Sciatic nerve (tissue), 2 donors: ENCODE measurements at places on chromosomes 7 and 10. TPM values are rescaled to one million over a fixed set of nuclear protein-coding genes. Genes with fewer than 3 reads are reported as not detected.

Gene UTF1
- not detected for total RNA-seq

- no peak for DNase-seq
These were observed 45.3 kb upstream of the RAPGEF5 start for GRCh38 chr7:22402250-22402649.

DNA sequence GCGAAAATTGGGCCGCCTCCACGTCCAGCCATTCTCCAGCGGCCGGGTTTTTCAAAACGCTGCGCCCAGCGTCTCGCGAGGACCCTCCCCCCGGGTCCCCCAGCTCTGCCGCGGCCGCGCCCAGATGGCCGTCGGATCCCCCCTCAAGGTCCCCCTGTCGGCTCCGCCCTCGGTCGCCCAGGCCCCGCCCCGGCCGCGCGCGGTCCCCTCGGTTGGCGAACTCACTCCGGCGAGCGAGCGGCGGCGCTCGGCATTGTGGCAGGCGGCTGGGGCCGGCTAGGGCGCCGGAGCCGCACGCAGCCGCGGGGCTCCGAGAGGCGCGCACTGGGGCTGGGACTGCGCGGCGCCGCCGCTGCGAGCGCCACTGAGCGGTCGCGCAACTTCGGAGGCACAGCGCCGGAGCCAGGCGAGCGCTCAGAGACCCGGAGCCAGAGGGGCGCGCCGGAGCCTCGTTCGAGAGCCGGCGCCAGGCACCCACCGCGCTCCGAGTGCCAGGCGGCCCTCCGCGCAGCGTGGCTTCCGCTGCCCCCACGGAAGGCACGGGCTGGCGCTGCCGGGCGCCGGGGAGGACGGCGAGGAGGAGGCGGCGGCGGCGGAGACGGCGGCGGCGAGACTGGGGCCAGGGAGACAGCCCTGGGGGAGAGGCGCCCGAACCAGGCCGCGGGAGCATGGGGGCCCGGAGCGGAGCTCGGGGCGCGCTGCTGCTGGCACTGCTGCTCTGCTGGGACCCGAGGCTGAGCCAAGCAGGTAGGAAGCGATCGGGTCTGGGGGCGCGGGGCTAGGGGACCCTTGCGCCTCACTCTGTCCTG is at the start of gene UNC5B:
UNC5B (plus strand) TSS at position 253 of the 809 bp plus-strand sequence; CDS start at position 669, 416 bp downstream.
- DNase-seq: peak; percentile 94

Gene HEPACAM2
- total RNA-seq: 0.49 TPM

Gene NUPR2
- not detected for total RNA-seq

- DNase-seq: no peak
These were observed 6.5 kb upstream of the MCU start for GRCh38 chr10:72685264-72685921.

GRCh38 chr7:107563081-107563774 is 492 bp downstream of the COG5 start:
- DNase-seq: no peak

DNA sequence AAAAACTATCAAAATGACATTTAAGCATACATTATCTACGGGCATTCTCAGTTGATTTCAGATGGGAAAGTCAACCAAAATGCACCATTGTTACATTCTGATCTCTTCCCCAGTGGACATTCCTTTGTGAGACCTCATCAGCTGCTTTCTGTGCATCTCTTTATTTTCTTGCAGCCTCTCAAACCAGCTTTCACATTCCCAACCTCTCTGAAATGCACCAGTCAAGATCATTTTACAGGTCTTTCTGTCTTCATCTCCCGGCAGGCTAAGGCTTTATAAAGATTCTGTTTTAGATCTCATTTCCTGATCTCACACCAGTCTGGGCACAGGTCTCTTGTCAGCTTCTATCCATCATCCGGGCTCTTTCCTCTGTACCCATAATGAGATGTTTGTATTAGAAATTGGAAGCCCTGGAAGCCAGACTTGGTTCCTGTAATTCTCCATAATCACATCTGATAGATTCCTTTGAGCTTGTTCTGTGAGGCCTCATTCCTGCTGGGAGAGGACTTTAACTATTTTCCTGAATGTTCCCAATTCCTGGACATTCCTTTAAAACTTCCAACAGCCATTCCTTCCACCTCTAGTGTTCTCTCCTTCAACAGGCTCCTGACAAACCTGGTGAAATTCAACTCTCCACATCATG is 44.3 kb upstream of the ARL4A start:
- DNase-seq: no peak

Gene CDHR1
- total RNA-seq: 2.0 TPM

DNA sequence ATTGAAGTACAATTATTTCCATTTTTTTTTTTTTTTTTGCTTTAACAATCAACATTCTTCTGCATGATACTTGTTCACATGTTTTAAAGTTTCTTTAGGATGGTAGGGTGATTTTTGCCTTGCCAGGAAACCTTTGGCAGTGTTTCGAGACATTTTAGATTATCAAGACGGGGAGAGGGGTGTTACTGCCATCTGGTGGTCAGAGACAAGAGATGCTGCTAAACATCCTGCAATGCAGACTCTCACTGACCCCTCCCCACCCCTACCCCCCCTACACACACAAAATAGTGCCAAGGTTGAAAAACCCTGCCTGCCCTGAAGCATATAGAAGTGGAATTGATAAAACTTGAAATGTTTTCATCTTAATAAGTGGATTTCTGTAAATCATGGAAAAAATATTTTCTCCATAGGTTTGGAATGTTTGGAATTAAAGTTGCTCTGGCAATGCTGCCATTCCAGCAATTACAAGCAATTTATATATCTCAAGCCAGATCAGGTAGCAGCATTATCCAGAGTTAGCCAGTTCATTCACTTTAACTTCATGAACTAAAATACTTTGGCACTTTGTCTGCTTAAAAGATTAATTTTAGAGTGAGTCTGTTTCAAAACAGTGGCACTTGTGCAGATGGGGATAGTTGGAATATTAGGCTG is 62.1 kb downstream of the SDHAF3 start:
- no peak for DNase-seq

DNA sequence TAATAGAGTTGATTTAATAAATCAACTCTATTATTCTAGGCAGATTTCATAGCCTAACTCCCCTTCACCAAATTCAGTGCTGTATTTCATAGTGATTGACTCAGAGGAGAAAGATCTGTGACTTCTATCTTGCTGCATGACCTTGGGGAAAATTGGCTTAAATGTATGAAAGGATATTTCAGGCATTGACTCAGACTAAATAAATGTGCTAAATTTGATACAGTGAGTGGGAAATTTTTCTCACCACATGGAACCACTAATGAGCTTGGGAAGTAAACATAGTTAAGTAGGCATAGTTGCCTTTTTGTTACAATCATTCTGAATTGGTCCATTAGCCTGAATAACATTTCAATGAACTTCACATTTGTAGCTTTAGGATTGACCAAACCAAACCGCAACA is 89.0 kb upstream of the PRPS1L1 start:
- no peak for DNase-seq

GRCh38 chr10:77628906-77629730 is 8.5 kb downstream of the KCNMA1 start:
- DNase-seq: no peak

DNA sequence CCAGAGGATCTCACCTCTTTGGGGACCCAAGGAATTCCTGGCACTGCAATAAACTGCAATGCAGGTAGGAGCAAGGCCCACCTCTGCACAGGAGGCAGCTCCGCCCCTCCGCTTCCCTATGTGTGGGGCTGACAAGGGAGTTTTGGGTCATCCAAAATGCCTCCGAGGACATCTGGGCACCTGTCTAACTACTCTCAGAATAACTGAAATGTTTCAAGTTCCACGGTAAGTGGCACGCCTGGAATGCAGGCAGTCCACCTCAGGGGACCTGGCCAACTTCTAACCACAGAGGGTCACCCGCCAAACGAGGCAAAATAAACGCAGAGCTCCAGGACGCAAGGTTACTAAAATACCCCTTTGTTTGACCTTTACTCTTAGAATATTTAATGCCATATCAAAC is 102.5 kb downstream of the FGFR2 start:
- DNase-seq: no peak

GRCh38 chr7:151876899-151877777 is at the start of gene PRKAG2:
PRKAG2 (minus strand) TSS chr7:151877115; CDS start chr7:151876620, 495 bp downstream.
- peak; percentile 86 for DNase-seq

Gene MACC1
- 0.98 TPM for total RNA-seq

Gene CCDC172
- total RNA-seq: not detected

- DNase-seq: no peak
These were observed 19.1 kb downstream of the ZMYND11 start for GRCh38 chr10:154348-154747.

DNA sequence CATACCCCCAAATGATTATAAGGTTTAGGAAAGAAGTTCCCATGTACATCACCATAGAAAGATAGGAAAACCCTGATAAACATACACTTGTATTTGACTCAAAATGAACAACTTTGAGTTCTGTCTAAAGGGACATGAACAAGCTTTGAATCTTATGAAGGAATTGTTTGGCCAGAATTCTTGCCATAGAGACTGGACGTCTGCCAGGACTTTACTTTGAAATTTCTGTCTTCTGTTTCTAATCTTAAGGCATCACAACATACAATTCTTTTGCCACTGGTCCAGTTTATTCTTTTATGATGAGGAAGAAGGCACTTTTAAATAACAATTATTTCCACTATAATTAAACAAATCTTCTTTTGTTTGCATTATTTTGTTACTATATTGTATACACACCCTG is 26.2 kb upstream of the CYP26C1 start:
- DNase-seq: no peak

GRCh38 chr10:63744060-63744941 is 223.1 kb downstream of the REEP3 start:
- no peak for DNase-seq

Gene SLC18A2
- 1.2 TPM for total RNA-seq

Gene STRIP2
- 0.62 TPM for total RNA-seq

Gene DPCD
- 9.1 TPM for total RNA-seq

DNA sequence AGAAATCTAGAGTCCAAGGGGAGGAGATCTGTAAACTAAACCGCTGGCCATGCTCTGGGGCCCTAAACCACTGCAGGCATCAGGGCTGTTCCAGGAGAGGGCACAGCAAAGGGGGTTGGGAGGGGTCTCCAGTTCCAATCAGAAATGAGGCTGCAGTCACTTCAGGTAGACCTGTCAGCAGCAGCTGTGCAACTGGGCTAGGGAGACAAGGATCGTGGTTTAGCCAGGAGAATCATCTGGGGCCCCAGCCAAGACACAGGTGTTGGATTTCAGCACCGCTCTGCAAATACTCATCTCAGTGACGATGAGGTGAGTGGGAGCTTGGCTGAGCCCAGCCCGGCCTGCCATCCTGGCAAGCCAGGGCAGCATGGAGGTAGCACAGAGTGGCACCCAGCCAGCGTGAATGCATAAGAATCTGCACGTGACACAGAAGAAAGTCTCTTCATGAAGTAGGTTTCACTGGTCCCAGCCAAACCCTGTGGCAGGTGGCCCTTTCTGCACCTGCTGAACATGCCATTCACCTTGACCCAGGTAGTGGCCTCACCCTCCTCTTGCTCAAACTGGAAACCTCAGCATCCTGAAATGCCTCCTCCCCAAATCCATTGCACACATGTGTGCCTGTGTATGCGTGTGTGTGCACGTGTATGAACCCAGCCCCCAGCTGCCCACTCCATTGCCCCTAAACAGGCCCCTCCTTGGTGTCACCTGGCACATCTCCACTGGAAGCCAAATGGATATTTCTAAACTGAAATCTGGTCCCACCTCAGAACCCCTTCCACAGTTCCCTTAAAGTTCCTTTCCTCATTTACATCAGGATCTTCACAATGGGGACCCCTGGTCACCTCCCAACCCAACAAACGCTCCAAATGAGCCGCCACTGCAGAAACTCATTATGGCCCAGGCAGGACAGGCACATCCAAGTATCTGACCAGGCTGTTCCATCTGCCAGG is 9.6 kb downstream of the GPRIN2 start:
- DNase-seq: peak; percentile 61

Gene TAS2R4
- 5.1 TPM for total RNA-seq

DNA sequence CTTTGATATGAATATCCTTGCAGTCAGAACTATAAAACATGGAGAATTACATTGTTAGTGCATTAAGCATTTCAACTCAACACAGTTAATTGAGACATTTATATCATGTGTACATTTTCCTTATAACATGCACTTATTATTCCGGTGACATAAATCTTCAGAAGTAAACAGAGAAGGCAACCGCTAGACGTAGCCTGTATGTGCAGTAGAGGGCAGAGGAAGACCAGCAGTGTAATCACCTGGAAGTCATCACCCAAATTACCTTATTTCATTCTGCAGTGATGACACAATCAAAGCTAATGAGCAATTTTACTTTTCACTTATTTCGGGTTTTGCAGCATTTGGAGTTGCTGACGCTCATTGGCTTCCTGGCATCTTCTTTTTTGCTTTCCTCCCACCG is 394.6 kb downstream of the SDK1 start:
- DNase-seq: no peak

Gene CLRN3
- total RNA-seq: not detected
